ENCODE measurements at places on chromosomes 1 and 21.

- DNase-seq, result no peak
Measured at GRCh38 chr1:6106977-6107376, 61.3 kb downstream of the KCNAB2 start.

GRCh38 chr1:236657398-236657797 is 28.9 kb upstream of the ACTN2 start:
- DNase-seq, result no peak

GRCh38 chr1:44985747-44986359 is 542 bp downstream of the EIF2B3 start:
- no peak for DNase-seq

- peak; percentile 2 for DNase-seq
Measured at GRCh38 chr1:99956755-99957154, 13.0 kb upstream of the SLC35A3 start.

- DNase-seq, result peak; percentile 81
Measured at GRCh38 chr1:231590453-231591198, 36.0 kb upstream of the DISC1 start.

- peak; percentile 57 for DNase-seq
Measured at GRCh38 chr1:243623841-243624240, 226.2 kb downstream of the AKT3 start.

GRCh38 chr1:37430103-37430985 is 44.0 kb upstream of the ZC3H12A start:
- DNase-seq, result no peak

DNA sequence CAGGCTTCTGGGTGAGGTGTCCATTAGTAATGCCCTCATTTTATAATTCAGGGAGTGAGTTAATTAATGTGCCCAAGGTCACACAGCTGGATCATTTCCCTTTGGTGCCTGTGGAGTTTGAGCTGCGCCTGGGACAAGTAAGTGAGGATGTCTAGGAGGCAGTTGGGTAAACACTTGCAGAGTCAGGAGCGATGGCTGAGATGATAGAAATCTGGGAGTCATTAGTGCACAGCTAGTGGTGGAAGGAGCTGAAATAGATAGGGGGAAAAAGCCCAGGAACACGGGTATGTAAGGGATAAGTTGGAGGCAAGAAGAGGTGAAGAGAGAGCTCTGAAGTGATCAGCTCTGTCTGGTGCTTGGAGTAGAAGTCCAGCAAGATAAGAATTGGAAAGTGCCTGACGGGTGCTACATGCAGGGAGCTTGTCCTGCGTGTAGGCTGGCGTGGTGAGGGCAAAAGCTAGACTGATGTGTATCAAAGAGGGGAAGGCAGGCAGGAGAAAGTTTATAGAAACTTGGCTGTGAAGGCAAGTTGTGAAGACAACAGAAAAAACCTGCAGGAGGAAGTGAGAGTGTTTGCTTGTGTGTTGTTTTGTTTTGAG is 1.7 kb upstream of the SCAF4 start:
- DNase-seq, result no peak

DNA sequence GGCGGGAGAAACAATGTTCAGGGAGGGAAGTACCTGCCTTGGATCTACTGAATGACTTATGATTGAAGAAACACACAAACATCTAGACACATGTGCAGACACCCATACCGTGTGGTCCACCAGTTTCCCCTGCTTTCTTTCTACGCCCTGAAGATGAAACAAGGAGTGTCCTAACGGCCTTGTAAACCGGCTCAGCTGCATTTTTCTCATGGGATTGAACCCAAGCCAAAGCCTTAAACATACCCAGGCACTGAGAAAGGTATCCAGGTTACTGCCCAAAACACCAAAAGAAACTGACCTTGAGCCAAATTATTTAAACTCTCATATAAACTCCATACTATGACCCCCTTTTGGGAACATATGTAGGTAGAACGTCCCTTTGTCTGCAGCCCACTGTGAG is 630.0 kb upstream of the RGS18 start:
- no peak for DNase-seq

DNA sequence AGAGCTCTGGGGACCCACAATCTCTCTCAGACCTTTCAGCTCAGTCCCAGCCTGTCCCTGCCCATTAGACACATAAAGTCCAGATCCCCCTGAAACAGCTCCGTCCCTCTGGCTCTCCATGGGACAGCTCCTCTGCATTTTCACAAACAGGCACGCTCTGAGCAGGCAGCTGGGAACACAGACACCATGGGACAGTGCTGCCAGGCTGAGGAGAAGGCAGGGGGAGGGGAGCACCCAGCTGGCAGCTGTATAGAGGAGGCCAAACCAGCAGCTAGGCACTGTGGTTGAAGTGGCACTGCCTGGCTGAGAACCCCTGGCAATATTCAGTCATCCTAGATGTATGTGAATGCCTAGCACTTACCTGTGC is 2.0 kb downstream of the TMEM63A start:
- no peak for DNase-seq

GRCh38 chr21:38511198-38511597 is 12.9 kb upstream of the ERG start:
- DNase-seq, result no peak

DNA sequence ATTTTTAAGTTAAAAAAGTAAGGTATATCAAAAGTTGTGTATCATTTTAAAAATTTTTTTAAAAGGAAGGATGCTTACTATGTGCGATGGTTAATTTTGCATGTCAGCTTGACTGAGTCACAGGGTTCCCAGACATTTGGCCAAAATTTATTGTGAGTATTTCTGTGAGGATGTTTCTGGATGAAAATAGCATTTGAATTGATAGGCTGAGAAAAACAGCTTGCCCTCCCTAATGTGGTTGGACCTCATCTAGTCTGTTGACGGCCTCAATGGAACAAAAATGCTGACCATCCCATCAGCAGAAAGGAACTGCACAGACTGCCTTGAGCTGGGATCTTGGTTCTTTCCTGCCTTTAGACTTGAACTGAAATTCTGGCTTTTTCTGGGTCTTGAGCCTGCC is 724.5 kb downstream of the NCAM2 start:
- no peak for DNase-seq

DNA sequence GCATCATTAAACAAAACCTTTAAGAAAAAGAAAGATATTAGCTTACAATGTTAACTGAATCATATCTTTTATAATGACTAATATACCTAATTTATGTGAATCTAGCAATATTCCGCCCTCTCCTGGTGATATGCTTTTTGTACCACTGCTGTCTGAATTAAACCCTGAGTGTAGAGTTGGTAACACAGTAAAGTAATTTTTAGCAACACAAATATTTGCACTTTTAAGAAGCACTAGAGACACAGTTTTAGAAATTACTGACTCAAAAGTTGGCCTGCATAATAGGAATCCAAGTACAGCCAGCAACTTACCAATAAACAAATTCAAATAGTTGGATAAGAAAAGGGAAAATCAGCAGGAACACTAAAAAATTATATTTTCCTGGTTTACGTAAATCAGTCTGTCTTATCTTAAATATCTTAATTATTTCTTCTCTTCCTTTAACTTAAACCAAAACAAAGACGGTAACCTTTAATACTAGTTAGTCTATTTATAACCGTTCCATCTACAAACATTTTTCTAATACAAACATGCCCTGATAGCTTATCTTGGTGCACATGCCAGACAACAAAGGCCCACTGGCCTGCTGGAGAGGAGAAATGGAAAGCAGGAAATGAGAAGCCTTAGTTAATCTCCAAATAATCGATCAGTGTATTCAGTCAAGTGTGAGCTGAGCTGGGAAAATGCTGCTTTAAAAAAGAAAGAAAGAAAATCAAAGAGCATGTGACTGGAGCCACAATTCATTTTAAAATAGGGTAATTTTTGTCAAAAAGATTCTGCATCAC is 246.0 kb downstream of the RERE start:
- no peak for DNase-seq

- no peak for DNase-seq
Measured at GRCh38 chr1:52880206-52880605, 37.6 kb downstream of the ZYG11A start.

- no peak for DNase-seq
Measured at GRCh38 chr1:35885961-35886558, 3.1 kb downstream of the AGO1 start.

DNA sequence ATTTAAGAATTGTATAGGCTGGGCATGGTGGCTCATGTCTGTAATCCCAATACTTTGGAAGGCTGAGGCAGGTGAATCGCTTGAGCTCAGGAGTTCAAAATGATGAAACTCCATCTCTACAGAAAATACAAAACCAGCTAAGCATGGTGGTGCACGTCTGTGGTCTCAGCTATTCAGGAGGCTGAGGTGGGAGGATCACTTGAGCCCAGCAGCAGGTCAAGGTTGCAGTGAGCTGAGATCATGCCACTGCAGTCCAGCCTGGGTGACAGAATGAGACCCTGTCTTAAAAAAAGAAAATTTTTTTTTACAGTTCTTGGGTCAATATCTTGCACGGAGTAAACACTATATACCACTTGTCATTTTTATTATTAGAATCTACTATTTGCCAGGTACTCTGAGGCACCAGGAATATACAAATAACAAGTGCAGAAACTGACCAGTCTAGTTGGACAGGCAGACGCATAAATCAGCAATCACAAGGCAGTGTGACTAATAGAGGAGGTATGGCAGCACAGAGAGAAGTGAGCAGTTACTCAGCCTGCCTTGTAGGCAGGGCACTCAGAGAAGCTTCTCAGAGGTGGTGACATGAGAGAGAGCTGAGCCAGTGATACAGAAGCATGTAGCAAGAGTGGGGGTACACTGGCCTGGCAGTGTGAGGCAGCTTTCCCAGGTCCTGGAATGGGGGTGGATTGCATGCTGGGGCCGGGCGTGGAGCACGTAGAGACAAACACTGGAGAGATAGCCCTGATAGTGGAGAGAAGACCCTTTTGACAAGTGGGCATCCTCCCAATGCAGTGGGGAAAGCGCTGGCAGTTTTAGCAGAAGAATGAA is 8.0 kb downstream of the PHLDA3 start:
- peak; percentile 85 for DNase-seq

- no peak for DNase-seq
Measured at GRCh38 chr1:105872817-105873216, 1183.7 kb upstream of the PRMT6 start.

DNA sequence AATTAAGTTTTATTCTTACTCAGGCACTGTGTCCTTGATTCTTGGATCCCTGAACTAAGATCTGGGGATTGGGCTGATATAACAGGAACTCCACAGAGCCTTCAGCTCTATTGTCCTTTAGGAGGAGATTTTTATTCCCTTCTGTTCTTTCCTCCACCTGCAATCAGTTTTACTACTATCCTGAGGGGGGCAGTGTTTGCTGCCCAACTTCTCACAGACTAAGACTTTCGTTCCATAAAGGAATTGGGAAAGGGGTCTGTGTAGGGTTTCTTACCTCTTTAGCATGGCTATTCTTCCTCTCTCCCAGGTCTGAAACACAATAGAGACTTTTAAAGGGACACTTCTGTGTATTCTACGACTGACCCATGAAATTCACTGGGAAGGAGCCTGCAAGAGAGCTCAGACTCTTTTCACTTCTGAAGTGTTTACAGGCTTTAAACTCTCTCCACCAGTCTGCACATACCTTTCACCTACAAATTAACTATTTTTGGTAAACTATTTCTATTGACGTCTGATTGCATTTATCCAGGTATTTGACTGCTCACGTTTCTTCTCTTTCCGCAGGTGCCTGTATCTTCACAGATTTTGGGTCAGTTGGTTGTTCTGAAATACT is 103.3 kb upstream of the DEPDC1 start:
- DNase-seq, result peak; percentile 1

DNA sequence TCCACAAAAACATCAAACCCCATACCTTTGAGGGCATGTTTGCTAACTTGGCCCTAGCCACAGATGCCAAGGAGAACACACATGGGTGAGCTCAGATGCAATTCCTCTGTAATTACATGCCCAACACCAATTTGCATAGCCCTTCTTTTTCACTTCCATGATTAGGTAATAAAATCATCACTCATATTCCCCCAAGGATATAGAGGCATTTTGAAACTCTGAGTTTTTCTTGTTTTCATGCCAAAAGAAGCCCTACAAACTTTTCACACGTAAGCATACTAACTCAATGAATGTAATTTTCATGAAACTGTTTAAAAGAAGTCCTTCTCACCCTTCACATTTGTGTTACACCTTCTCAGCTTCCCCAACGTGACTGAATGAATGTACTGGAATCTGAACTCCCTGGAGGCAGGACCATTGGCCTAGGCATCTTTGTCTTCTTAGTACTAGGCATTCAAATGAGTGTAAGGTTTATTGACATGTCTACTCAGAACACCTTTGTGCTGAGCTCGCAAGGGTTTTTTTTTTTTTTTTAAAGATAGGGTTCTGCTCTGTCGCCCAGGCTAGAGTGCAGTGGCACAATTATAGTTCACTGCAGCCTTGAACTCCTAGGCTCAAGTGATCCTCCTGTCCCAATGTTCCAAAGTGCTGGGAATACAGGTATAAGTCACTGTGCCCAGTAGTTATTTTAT is 31.0 kb downstream of the FBXO42 start:
- DNase-seq, result peak; percentile 37

DNA sequence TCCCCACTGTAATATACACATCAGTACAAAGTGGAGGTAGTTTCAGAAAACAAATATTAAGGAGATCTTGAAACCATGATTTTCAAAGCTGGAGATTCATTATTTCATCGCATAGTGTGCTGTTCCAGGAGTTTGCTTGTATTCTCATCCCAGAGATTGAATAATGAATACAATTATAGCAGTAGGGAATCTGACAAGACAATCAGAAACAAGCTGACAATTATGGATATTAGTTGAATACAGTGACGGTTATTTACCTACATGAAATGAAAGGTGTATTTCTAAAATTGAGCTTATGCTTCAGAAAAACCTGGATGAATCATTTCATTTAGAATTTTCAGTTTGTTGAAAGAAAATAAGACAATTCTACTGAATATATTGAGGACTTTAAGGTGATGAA is 2119.0 kb downstream of the MRPL39 start:
- DNase-seq, result no peak

- DNase-seq, result no peak
Measured at GRCh38 chr1:184210862-184211261, 159.3 kb downstream of the TSEN15 start.

GRCh38 chr1:198677871-198678270 is 39.0 kb downstream of the PTPRC start:
- peak; percentile 44 for DNase-seq

DNA sequence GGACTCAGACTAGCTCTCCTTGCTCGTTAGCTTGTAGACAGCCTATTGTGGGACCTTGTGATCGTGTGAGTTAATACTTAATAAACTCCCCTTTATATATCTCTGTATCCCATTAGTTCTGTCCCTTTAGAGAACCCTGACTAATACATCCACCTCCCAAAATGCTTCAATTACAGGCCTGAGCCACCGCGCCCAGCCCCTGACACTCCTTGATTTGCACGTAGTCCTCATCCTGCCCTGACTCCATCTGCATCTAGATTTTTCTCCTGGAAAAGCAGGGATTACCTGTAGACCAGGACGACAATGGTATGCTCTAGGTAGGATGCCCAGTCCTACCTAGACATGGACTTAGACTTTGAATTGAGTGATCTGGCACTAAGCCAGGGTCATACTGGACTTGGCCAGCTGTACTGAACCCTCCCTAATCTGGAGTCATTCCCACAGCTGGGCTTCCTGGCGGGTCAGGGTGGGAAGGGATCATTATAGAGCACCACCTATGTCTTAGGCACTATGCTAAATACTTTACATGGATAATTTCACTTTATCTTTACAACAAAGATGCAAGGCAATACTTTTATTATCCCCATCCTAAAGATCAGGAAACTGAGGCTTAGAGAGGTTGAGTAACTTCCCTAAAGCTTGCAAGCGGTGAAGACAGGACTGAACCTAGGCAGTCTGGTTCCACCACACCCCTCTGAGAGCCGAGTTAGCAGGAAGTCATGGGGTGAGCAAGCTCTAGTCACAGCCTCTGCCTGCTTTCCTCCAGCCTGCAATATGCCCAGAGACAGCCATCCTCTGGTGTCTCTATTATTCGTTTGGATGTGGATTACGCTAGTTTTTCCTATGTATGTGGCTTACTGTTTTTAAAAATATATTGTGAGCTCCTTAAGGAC is 89.4 kb downstream of the DTL start:
- DNase-seq, result peak; percentile 62

GRCh38 chr1:205229916-205230700 is 2.4 kb downstream of the TMCC2 start:
- peak; percentile 49 for DNase-seq

Data from suppressor macrophage treated with lipopolysaccharide for 4 hours (primary cell).